ENCODE measurements at places on chromosomes 16 and 17.
A peak's percentile ranks its signal among the peaks of the same experiment; 100 is the strongest.

GRCh38 chr16:88281858-88282563 lies 100.7 kb upstream of the ZNF469 start:
- DNase-seq: no peak

- no peak for DNase-seq
These were observed 42.6 kb downstream of the KLHDC4 start for GRCh38 chr16:87723226-87723623.

- DNase-seq: no peak
These were observed 32.1 kb downstream of the PRKAR1A start for GRCh38 chr17:68544111-68544915.

DNA sequence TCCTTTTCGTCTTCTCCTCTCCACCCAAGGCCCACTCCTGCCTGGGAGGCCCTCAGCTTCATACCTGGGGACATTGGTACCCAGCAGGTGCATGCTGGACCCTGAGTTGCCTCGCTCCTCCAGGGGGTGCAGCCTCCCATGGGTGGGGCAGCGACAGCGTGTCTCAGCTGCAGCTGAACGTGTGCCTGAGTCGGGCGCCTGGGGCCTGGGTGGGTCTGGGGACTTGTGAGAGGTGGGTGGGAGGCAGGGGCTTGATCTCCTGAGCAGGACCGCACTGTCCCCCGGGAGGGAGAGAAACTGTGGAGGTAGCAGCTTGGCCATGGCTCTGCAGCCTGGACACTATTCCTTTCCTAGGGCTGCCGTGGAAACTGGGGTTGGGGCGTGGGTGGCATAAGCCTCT lies 24.8 kb upstream of the ENGASE start:
- DNase-seq: no peak

- peak; percentile 64 for DNase-seq
These were observed 112.7 kb downstream of the NPIPB5 start for GRCh38 chr16:22623351-22623781.

DNA sequence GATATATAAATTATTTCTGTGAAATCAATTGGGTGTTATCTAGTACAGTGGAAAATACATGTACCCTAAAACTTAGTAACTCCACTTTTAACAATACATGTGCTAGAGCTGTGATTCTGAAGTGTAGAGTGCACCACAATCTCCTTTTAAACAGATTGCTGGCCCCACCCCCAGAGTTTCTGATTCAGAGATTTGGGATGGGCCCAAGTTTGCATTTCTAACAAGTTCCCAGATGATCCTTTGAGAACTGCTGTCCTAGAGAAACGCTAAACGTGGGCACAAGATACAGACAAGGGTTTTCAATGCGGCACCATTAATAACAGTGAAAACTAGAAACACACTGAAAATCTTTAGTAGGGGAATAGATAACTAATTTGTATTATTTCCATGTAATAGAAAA lies 49.2 kb downstream of the NXPH3 start:
- DNase-seq: no peak

DNA sequence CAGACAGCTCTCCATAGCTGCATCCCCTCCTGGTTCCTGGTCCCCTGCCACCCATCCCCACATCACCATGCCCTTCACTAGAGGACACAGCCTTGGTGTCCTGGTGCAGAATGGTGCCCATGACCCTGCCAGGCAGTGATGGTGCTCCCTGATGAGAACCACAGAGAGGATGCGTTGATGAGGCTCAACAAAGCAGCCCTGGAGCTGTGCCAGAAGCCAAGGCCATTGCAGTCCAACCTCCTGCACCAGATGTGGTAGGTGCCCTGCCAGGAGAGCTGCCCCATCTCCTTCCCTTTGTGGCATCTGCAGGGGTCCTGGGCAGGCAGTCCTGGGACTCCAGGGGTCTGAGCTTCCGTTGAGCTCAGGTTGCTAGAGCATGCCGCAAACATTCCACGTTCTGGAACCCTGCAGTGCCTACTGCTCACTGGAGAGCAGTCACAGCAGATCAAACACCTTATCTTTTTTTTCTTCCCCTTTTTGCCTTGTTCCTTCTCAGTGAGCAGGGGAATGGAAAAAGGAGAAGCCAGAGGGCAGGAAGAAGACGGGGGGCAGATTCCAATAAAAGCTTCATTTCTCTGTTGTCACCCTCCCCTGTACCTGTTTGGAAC lies 5.3 kb upstream of the EPN3 start:
- DNase-seq: no peak

DNA sequence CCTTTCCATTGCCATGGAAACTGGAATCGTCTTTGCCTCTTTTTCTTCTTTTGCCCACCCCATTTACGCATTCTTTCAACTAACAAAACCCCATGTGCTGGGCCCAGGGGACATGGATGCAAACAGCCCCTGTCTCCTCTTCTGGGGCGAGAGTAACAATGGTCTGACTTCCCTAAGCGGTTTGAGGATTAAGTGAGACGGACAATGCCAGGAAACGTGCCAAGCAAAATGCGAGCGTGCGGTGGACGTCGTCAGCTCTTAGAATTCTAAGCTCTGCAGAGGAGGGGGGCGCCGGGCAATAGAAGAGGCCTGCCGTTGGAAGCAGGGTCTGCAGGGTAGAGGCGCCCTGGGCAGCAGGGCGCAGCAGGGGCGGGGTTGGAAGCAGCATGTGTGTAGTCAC lies 42.4 kb upstream of the JPH3 start:
- no peak for DNase-seq

- no peak for DNase-seq
These were observed 138.6 kb downstream of the MAP2K6 start for GRCh38 chr17:69552986-69553667.

- peak; percentile 43 for DNase-seq
These were observed 77.4 kb upstream of the CCL2 start for GRCh38 chr17:34177642-34178041.

DNA sequence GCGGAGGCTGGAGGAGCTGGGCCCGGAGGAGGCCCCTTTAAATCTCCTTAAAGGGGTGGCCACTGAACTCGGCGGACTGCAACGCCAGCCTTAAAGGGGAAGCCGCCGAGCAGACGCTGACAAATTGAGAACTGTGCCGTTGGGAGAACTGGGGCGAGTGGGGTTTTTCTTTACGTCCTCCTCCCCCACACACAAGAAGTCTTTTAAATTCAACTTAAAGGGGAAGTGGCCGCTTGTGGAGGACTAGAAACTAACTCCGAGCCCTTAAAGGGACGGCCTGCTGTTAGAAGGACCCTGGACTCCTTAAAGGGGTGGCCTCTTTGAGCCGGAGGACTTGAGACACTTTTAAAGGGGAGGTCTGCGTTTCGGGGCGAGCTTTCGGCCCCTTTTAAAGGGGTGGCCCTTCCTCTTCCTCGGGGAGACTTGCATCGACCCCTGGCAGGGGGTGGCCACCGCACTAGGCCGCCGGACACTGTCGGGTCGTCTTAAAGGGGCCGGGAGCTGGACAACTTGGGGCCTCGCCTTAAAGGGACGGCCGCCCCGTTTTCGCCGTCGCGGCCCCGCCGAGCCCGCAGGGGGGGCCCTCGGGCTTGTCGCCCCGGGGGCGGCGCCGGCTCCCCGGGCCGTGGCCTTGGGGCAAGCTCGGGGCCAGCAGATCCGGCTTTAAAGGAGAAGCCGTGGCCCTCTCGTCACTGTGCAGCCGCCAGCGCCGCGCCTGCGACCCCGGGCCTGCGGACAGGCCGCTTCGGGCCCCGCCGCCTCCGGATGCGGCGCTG lies 688 bp downstream of the FBRS start:
- DNase-seq: peak; percentile 96
